H9 (cell line): ENCODE measurements at places on chromosomes 2 and 18. TPM values are rescaled to one million over a fixed set of nuclear protein-coding genes. Genes with fewer than 3 reads are reported as not detected.

DNA sequence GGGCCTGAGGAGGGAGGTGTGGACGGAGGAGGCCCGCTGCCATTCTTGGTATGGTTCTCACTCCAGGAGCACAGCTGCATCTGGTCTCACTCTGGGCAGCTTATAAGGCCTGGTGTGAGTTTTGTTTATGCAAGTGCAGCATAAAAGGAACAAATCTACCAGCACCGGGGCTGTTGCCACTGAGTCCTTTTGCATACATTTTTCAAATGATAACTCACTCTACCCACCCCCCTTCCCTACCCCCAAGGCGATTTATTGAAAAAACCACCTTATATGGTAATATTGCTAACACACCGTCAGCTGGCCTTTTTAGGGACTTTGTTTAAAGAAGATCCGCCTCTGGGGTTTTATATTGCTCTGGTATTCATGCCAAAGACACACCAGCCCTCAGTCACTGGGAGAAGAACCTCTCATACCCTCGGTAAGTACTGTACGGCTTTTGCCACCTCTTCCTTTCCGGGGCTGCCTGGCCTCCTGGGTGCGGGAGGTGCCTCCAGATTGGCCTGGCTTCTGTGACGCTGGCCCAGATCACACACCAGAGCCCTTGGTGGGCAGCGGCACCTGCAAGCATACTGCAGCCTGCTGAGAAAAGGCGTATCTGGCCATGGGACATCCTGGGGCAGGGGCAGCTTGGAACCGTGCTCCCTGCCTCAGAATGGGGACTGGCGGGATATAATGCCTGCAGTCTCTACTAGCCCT is at the start of gene ACTG2:
Gene ACTG2 (plus strand): TSS at position 378 of the 699 bp plus-strand sequence. CDS start 8,304 bp downstream, outside the sequence.
- no peaks in the 10 kb centered on the region for H3K4me1 ChIP-seq
- H3K27ac ChIP-seq: no peak within 1 kb of the TSS
- H3K4me3 ChIP-seq: no peak within 1 kb of the TSS
- H3K27me3 ChIP-seq: no peaks in the 10 kb centered on the region

DNA sequence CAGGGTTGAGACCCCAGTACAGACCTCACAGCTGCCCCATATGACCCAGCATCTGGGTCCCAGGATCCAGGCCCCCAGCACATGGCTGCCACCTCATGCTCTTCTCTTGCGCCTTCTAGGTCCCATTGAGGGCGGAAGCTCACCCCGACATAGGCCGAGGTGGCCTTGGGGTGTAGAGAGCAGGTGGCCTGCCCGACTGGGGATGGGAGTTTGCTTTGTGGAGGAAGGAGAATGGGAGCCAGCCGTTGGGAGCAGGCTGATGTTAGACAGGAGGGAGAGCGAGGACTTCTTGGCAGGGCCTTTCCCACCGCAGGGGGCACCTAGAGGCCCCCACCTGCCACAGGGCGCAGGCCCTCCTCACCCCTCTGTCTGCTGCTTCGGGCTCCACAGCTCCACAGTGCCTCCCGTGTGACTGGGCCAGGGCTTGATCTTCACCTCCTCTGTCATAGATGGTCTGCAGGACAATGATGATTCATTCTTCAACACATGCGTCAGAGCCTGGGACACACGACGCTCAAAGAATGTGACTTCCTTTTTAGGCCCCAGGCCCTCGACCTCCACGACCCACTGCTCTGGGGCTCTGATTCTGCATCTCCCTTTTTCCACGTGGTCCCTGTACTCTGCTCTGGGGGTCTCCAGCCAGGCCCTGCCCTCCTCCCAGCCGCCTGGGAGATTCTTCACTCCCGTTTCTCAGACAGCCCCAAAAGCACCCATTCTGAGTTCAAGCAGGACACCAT is 86.6 kb upstream of the ODC1 start:
- no peaks in the 10 kb centered on the region for H3K27me3 ChIP-seq
- DNase-seq: no peak
- H3K27ac ChIP-seq: no peak overlapping the region
- no peaks in the 10 kb centered on the region for H3K4me1 ChIP-seq

DNA sequence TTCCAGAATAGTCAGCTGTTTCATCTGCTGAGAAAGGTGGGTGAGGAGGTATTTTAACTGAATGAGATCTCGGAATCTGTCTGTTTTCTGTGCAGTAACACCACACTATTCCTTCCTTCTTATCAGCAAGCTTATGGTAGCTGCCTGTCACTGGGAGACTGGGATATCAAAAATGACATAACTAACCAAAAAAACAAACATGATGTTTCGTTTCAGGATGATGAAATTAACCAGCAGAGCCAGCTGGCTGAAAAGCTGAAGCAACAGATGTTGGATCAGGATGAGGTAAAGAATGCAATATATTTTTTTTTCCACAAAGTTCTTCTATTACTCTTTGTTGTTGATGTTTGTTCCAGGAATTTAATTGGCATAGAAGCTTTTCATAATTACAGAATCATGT is 59.8 kb upstream of the LYPD6B start:
- peaks cover 54% of the 10 kb centered on the region for H3K36me3 ChIP-seq
- H3K27me3 ChIP-seq: no peaks in the 10 kb centered on the region
- no peak overlapping the region for H3K27ac ChIP-seq
- DNase-seq: no peak
- no peak overlapping the region for H3K4me3 ChIP-seq

GRCh38 chr2:61396005-61396404 is 74.9 kb downstream of the USP34 start:
- no peaks in the 10 kb centered on the region for H3K27me3 ChIP-seq
- no peak overlapping the region for H3K4me3 ChIP-seq
- H3K27ac ChIP-seq: no peak overlapping the region
- no peak for DNase-seq
- H3K36me3 ChIP-seq: peaks cover 17% of the 10 kb centered on the region

GRCh38 chr2:160308476-160308875 is 108.4 kb upstream of the ITGB6 start:
- H3K27ac ChIP-seq: no peak overlapping the region
- H3K27me3 ChIP-seq: no peaks in the 10 kb centered on the region
- H3K36me3 ChIP-seq: peaks cover 21% of the 10 kb centered on the region
- no peaks in the 10 kb centered on the region; the same call in 1 of the 2 replicates for H3K4me1 ChIP-seq
- no peak for DNase-seq

DNA sequence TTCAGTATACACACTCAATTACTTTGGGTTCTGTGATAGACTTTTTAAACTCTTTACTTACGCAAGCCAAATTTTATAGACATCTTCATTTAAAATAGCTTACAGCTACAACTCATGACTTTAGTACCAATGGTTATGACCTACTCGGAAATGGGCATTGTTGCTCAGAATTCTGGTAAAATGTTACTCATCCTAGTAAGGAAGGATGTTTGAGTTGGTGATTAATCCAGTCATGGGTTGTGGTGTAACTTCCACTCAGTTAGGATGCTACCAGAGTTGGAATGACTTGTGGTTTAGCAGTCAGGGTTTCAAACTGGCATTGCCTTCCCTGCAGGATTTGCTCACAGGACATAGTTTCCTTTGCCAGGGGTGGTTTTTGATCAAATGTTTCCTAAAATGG is 7.4 kb upstream of the NPC1 start:
- no peak for DNase-seq
- H3K27me3 ChIP-seq: no peaks in the 10 kb centered on the region
- H3K4me1 ChIP-seq: no peaks in the 10 kb centered on the region

DNA sequence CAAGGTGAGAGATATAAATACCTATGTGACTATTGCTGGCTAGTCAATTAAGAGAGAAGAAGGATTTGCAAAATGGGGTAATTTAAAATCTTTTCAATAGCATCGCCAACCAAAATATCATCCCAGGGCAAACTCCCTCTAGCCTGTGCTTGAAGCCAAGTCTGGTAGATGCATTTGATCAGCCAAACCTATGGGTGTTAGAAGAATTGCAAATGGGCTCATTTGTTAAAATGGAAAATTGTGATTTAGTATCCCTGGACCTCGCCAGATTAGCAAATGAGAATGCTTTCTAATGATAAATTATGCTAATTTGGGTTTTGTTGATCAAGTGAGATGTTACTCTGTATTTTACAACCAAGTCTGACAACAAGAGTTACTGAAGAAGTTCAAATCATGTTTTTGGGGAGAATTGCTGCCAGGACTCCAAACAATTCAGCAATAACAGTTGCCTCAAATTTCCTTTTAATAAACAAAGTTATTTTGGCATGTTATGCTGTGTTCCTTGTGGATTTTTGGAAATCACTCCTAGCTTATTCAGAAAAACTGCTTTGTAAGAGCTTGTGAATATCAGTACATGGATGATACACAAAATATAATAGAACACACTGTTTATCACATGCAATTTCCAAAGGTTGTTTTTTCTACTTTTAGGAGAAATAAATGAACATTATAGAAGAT is 272.5 kb upstream of the PARD3B start:
- H3K4me1 ChIP-seq: peaks cover 2% of the 10 kb centered on the region; the same call in 1 of the 2 replicates
- peak overlapping the region; percentile 39 for H3K27ac ChIP-seq
- H3K4me3 ChIP-seq: peak overlapping the region; percentile 21; the same call in 1 of the 3 replicates
- H3K27me3 ChIP-seq: no peaks in the 10 kb centered on the region

DNA sequence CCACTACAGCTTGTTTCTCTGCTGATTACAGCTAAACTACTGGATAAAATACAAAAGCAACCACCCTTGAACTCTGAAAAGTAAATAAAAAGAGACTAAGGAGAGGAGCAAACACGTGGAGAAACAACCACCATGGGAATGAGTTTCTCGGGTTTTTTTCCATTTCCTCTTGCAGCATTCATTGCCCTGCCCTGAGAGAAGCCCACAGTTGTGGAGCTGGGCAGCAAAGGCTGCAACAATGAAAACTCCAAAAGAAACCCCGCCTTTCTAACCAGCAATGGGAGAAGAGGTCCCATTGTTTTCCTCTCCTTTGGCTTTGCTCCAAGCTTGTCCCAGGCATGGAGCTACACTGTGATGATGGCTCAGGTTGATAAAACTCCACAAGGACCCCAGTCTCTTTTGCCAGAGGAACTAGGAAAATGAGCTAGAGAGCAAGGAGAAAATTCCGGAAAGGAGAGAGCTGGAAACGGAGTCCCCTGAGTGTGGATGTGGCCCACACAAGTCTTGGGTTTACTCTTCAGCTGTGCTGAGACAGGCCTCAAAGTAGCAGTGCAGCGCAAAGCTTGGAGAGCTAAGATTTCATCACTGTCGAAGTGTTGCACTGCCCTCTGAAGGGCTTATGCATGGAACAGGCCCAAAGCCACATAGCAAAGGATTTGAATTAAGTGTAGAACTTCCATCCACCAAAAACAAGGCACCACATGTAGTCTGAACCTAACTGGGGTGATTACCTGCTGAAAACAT is 20.9 kb downstream of the NAPG start:
- H3K4me1 ChIP-seq: no peaks in the 10 kb centered on the region
- no peak for DNase-seq
- peaks cover 74% of the 10 kb centered on the region for H3K36me3 ChIP-seq
- H3K27me3 ChIP-seq: no peaks in the 10 kb centered on the region; the same call in 1 of the 2 replicates

GRCh38 chr2:124523096-124523495 is 498.0 kb downstream of the CNTNAP5 start:
- no peaks in the 10 kb centered on the region; the same call in 1 of the 2 replicates for H3K4me1 ChIP-seq
- no peak overlapping the region for H3K27ac ChIP-seq
- no peaks in the 10 kb centered on the region for H3K27me3 ChIP-seq
- no peaks in the 10 kb centered on the region for H3K36me3 ChIP-seq

DNA sequence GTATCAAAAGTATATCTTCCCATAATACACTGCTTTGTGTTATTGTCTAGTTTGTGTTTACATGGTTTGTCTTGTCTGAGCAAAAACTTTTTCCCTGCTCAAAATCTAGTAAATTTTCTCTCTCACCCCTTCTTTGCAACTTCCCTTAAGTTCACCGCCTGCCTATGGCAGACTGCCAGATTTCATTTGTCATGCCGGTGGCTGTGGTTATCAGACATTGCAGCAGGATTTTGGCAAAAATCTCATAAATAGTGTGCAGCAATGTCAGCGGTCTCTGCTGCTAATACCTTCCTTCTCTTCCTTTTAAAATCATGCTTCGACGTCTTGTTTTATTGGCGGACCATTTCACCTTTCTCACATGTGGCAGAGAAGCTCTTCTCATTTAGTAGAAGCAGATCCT is 45.6 kb upstream of the TMEM178A start:
- no peak overlapping the region for H3K27ac ChIP-seq
- H3K4me3 ChIP-seq: no peak overlapping the region
- H3K27me3 ChIP-seq: no peaks in the 10 kb centered on the region
- no peak for DNase-seq
- no peaks in the 10 kb centered on the region for H3K36me3 ChIP-seq
- H3K4me1 ChIP-seq: peaks cover 3% of the 10 kb centered on the region; the same call in 1 of the 2 replicates

GRCh38 chr2:39140322-39140847 is 19.5 kb upstream of the SOS1 start:
- no peaks in the 10 kb centered on the region for H3K36me3 ChIP-seq
- H3K27ac ChIP-seq: no peak overlapping the region
- no peak overlapping the region for H3K4me3 ChIP-seq
- no peaks in the 10 kb centered on the region for H3K4me1 ChIP-seq

DNA sequence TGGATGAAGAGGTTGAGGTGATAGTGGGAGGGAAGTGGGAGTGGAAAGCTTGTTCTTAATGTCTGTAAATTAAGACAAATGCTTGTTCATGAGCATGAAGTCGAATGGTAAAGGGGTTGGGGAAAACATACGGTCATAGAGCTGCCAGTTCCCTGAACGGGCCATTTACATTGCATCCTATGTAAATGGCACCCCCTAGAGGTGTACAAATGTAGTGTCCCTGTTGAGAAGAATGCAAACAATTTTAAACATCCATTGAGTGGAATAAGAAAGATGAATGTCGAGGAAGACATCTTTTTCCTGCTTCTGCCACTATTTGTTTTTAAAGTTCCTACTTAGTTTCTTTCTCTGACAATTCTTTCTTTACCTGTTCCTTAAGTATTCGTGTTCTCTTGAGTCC is 155.7 kb downstream of the RDH14 start:
- H3K4me1 ChIP-seq: no peaks in the 10 kb centered on the region
- no peak for DNase-seq
- no peaks in the 10 kb centered on the region for H3K27me3 ChIP-seq
- H3K4me3 ChIP-seq: no peak overlapping the region

- no peaks in the 10 kb centered on the region for H3K4me1 ChIP-seq
- H3K27me3 ChIP-seq: no peaks in the 10 kb centered on the region
- no peaks in the 10 kb centered on the region for H3K36me3 ChIP-seq
- H3K27ac ChIP-seq: no peak overlapping the region
- DNase-seq: no peak
These were observed 22.6 kb downstream of the MTX2 start for GRCh38 chr2:176291809-176292283.

DNA sequence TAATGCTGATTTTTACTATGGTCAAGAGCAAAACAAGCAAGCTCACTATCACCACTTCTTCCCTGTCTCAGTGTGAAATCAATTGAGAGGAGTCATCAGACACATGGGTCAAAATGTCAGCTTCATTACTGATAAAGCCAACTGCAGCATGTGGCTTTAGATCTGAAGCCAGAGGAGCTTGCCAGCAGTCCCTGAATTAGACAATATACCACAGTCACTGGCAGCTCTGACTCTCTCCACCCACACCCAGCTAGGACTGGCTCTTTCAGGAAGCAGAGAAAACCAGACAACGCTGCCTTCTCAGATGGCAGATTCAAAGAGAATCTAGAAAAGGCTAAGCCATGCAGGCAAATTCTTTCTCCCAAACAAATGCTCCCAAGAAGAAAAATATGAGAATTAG is 20.0 kb upstream of the ASB18 start:
- DNase-seq: no peak
- H3K27me3 ChIP-seq: no peaks in the 10 kb centered on the region

Gene SCN1A
- 0.13 and 0.18 TPM in 2 replicates for total RNA-seq

Gene RND3
- 62.6 and 68.3 TPM in 2 replicates for total RNA-seq
